ENCODE measurements at places on chromosomes 2 and 18.
A peak's percentile ranks its signal among the peaks of the same experiment; 100 is the strongest.

DNA sequence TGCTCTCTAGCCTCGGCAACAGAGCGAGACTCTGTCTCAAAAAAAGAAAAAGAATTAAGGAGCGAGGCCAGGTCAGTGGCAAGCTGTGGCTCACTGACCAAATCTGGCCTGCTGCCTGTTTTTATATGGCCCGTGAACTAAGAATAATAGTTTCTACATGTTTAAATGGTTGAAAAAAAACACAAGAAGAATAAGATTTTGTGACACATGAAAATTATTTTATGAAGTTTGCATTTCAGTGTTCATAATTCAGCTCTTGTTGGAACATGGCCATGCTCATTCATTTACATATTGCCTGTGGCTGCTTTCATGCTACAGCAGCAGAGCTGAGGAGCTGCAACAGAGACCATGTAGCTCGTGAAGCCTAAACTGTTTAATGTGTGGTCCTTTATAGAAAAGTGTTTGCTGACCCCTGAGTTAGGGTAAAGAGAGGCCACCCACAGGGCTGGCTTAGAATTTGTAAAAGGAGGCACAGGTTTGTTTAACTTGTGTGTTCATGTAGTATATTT lies 59.5 kb downstream of the MFSD6 start:
- no peak for DNase-seq

DNA sequence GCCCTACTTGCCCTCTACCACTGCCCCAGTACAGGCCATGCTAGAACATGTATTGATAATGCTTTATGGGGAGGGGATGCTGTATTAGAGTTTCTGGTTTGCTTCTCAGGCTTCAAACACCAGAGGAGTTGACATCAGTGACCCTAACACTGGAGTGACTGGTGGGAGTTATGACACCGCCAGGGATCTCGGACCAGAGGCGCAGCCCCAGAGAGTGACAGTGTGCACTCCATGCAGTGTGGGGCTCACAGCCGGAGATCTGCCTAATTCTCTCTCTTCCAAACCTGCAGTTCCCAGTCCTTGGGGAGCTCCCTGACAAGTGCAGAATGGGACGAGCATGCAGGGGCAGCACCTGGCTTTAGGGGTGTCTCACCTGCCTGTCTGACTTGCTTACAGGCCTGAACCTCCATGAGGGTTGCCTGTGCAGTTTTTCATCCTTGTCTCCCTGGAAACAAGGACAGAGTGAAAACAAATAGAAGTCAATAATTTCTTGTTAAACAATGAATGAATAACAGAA lies 244.9 kb upstream of the MYT1L start:
- no peak for DNase-seq

GRCh38 chr2:239719791-239720360 lies 305.3 kb downstream of the NDUFA10 start:
- no peak for DNase-seq

DNA sequence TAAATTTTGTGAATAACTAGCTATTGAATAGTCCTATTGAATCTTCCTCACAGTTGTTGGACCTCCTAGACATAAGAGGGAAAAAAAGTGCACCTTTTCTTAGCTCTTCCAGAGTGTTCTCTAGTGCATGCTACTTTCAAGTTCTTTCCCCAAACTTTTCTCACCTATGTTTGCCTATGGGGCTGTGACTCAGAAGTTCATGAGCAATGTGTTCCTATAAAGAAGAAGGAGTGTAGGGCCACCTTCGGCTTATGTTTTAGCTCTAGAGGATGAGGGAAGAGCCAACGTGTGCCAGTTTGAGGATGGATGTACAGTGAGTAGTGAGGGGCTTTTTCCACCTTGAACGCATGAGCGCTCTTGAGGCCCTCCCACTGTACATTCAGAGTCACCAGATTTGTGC lies 27.0 kb upstream of the HNMT start:
- DNase-seq = no peak

GRCh38 chr18:51278045-51278649 lies 80.7 kb upstream of the MEX3C start:
- peak; percentile 83 for DNase-seq

DNA sequence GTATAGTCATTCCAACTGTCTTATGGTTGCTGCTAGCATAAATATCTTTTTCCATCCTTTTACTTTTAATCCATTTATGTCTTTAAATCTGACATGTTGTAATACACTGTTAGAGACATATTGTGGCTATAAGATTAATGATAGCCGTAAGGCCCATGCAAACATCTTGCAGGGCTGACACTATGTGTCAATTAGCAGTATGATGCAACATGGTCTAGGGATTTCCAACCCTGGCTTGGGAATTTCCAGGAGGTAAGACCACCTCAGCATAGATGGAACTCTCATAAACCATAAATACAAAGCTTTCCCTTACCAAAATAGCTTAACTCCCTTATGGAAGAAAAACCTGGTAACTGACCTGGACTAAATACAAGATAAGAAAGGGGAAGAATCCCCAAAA lies 16.5 kb downstream of the SCLY start:
- DNase-seq = no peak

- DNase-seq = no peak
Observed at GRCh38 chr2:68088940-68089339, 26.1 kb upstream of the C1D start.

- no peak for DNase-seq
Observed at GRCh38 chr2:238789317-238789806, 58.5 kb upstream of the TWIST2 start.

Data from WTC11 (cell line).